Small intestine (tissue), 16 donors: ENCODE measurements at places on chromosomes 7 and 10.

DNA sequence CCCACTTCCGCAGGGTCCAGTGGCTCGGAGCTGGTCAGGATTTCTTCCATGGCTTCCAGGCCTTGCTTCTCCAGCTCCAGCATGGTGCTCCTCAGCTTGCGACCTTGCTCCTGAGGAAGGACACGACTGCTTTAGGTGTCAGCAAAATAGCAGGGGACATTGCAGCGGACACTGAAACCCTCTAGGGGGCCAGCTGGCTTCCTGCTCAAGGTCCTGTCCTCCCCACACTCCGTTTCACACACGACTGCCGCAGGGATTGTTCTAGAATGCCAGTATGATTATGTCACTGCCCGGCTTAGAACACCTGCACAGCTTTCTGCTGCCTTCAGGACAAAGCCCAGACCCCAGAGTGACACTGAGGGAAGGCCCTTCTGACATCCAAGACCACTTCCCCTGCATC, 65.6 kb downstream of the SCRN1 start:
- no peak for DNase-seq

DNA sequence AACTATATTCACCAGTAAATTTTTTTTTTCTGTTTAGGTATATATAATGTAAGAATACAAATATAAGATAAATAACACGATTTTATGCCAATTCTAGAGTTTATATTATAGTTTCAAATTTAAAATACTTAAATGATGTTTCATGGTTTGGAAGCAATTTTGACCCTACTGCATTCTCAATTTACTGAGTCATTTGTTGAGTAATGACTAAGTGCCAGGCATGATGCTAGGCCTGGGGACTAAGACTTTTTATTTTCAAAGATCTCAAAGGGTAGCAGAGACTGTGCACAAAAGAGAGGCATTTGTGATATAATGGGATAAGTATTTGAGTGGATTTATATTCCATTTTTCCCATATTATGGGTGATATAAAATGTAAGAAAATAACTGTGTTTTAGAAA, 78.9 kb upstream of the SMIM30 start:
- no peak for DNase-seq

DNA sequence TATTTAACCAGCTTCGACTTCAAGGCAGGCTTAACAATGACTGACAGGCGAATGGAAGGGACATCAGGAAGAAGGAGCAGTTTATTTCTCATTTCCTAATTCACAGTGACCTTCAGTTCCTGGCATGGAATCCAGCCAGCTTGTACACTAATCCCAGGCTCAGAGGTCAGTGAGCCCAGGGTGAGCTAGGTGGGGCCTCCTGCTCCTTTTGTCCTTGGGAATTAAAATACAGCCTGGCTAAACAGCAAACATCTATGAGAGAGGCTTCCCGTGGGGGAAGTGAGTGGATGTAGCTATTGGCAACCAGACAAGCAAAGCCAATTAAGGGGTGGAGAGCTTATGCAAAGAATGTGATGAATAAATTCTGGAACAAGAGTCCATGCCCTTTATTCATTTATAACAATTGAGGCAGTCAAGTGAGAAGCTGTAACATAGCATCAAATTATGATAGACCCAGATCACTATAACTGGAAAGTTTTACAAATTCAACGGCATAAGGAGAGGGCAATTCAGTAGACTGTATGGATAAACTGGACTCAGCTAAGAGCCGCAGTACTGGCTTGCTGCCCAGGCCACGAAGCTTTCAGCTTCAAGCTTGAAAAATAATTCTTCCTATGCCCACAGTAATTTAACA, 57.1 kb downstream of the STK17A start:
- DNase-seq = peak; percentile 68

DNA sequence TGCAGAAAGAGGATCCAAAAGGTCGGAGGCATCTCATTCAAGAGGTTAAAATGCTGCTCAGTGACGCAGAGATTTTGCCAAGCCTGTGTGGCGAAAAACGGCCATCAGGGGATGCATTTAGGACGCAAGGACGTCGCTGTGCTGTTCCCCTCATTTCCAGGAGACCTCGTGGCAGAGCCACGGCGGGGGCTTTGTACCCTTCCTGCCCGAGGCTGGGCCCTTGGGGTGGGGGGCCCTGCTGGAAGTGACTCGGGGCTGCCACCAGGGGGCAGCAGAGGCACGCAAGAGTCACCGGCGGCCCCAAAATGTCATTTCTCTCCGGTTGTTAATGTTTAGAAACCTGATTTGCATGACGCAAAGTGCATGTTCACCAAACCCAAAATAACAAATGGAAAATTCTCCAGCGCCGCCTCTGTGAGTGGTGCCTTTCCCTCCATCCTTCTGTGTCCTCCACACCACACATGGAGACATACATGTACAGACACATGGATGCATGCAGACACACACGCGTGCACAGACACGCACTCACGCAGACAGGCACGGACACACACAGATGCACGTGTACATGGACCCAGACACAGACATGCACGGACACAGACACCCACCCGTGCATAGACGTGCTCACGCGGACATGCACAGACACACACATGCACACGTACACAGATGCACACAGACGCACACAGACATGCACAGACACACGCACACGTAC, 51.0 kb upstream of the NKX6-2 start:
- DNase-seq = peak; percentile 23

- DNase-seq = no peak
Measured at GRCh38 chr10:46226900-46227558, 59.8 kb upstream of the ANTXRL start.

- DNase-seq = no peak
Measured at GRCh38 chr7:25572423-25572822, 344.1 kb upstream of the NPVF start.

DNA sequence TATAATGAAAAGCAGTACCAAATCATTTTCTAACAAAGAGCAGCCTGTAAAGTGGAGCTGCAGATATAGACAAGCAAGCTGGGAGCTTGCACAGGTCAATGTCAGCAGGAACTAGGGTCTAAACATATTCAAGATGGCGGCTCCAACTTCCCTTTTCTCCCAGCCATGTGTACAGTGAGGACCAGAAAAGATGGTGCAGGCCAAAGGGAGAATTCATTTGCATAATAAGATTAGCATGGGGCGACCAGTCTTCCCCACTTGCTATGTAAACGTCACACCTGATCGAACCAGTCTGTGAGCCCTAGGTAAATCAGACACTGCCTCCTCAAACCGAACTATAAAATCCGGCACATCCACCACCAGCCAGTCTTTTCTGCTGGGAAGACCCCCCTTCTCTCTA, 4.4 kb upstream of the RAPGEF5 start:
- no peak for DNase-seq

GRCh38 chr7:4871056-4871680, 9.3 kb upstream of the PAPOLB start:
- DNase-seq = no peak

DNA sequence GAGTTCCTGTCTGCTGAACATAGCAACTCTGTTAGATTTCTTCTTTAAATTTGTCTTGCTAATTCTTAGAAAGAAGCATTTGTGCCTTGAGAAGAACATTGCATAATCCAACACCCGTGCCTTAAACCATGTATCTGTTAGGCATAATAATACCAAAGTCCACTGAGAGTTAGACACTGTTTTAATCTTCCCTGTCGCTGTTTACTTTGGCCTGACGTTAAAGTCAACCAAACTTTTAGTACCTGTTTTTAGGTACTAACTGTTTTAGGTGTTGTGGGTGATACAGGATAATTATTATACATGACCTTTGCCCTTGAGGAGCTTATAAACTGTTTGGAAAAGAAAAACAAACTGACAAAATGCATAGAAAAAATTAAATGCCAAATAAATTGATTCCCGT, 43.6 kb downstream of the KLHDC10 start:
- DNase-seq = peak; percentile 84

GRCh38 chr10:25392132-25392531, 217.3 kb downstream of the GPR158 start:
- no peak for DNase-seq

- DNase-seq = no peak
Measured at GRCh38 chr7:114649689-114650088, 235.1 kb downstream of the FOXP2 start.

DNA sequence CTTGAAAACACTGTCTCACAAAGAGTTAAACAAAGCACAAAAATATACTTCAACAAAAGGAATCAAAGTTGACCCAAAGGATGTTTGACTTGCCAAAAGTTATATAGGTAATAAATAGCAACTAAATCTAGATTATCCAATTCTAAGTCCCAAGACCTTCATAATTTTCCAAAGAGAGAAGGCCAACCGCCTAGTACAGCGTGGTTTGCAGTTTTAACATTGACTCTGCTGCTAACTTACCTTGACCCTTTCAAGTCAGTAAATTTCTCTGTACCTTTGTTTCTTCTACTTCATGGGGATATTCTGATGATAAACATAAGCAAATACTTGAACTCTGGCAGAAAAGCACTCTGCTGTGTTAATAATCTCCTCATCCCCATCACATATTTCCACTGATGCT, 1.9 kb upstream of the GPR22 start:
- DNase-seq = no peak
